ENCODE measurements at places on chromosomes 16 and 17.

GRCh38 chr17:74702116-74702871 is 10.4 kb downstream of the CD300LF start:
- no peak for DNase-seq

GRCh38 chr17:29959658-29960337 is 18.4 kb downstream of the EFCAB5 start:
- DNase-seq, result no peak

- no peak for DNase-seq
Measured at GRCh38 chr17:68296217-68297191, 5.2 kb downstream of the ARSG start.

DNA sequence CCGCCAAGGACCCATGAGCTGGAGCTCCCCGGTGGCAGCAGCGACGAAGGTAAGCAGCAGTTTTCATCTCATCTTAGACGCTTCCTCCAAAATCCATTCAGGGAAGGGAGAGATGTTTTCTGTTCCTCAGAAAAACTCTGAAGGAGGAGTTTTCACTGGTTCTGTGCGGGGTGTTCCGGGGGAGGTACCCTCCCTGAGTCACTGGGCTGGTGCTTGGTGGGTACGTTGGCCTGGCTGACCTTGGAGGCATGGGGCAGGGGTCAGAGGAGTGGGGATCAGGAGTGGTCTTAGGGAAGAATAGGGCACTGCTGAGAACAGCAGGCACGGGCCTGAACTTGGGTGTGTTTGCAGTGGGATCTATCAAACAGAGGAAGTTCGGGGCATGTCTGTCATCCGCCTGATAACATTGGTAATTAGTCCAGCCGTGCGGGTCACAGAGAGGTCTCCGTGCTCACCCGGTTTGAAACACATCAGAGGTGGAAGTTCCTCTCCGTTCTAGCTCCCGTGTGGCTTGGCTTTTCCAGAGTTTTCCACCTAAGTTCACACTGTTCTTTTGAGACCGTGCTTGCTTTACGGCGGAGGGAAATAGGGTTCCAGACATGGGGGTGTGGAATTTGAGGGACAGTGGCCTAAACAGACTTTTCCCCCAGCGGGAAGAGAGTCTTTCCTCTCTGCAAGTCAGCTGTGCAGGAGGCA is 59.6 kb upstream of the CIBAR2 start:
- no peak for DNase-seq

DNA sequence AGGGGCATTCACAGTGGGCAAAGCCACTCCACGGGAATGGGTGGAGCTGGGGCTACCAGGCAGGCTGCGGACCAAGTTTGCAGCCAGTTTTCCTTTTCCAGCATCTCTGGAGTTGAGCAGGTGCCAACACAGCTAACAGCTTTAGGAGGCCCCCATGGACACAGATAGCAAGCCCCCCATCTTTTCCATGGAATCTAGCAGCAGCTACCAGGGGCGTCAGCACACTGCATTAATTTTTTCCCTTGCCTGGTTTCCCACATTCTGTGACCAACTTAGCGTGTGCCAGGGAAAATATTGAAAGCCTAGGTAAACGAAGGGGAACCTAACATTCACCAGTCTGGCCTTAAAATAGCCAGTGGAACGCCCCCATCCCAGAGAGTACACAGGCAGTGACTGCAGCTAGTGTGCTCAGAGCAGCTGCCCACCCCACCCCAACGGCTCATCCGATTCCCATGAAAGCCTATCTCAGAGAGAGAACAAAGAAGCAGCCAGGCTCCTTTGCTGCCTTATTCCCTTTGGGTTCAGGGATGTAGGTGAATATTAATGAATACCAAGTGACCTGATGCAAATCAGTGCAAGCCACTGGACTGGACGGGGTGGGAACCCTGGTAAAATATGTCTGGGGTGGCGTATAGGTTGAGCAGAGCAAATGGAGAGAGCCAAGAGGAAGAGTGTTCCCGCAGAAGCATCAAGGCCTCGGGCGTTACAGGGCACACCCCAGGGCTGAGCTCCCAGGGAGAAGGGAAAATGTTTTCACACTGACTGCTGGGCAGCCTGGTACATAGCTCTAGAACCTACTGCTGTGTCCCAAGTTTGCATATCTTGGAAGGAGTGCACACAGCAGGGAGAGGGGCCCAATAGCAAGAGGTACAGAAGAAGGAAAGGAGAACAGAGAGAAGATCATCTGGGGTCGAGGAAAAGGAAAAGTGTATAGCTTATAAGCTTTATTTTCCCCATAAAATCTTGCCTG is 73.9 kb upstream of the SOX9 start:
- DNase-seq, result no peak

GRCh38 chr17:28878158-28878910 is 19.2 kb downstream of the FLOT2 start:
- no peak for DNase-seq

GRCh38 chr17:82865774-82866395 is 26.1 kb upstream of the ZNF750 start:
- DNase-seq, result no peak

DNA sequence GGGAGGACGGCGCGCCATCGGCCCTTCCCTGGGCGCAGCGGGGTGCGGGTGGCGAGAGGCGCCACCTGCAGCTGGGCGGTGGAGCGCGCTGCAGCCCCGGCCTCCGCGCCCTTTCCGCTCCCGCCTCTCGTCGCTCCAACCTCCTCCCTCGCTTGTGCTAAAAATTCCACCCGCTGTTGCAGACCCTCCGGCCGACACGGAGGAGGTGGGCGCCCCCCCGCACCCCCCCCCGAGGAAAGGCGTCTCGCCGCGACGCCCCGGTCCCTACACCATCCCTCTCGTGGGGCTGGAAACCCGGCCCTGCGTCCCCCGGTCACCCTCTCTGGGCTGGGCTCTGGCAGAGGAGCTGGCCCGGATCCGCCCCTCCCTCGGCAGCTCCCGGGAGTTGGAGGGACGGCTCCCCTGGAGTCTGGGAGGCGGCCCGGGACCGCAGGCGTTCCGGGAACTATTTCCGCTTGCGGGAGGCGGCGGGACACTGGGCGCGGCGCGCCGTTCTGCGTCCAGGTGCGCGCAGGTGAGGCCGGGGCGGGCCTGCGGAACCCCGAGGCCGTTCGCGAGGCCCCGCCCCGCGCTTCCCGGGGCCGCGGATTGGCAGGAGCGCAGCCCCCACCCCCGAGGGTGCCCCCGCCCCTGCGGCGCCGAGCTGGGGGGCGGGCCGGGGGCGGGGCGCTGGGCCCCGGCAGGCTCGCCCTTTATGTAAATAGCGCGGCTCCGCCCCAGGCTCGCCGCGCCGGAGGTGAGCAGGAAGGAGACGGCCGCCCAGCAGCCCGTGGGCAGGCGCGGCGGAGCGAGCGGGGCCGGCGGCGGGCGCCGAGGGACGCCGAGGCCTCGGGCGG is at the start of gene LLGL2:
LLGL2 (plus strand) TSS at position 728 of the 836 bp plus-strand sequence. CDS start 17,730 bp downstream, outside the sequence.
- peak; percentile 41 for DNase-seq

DNA sequence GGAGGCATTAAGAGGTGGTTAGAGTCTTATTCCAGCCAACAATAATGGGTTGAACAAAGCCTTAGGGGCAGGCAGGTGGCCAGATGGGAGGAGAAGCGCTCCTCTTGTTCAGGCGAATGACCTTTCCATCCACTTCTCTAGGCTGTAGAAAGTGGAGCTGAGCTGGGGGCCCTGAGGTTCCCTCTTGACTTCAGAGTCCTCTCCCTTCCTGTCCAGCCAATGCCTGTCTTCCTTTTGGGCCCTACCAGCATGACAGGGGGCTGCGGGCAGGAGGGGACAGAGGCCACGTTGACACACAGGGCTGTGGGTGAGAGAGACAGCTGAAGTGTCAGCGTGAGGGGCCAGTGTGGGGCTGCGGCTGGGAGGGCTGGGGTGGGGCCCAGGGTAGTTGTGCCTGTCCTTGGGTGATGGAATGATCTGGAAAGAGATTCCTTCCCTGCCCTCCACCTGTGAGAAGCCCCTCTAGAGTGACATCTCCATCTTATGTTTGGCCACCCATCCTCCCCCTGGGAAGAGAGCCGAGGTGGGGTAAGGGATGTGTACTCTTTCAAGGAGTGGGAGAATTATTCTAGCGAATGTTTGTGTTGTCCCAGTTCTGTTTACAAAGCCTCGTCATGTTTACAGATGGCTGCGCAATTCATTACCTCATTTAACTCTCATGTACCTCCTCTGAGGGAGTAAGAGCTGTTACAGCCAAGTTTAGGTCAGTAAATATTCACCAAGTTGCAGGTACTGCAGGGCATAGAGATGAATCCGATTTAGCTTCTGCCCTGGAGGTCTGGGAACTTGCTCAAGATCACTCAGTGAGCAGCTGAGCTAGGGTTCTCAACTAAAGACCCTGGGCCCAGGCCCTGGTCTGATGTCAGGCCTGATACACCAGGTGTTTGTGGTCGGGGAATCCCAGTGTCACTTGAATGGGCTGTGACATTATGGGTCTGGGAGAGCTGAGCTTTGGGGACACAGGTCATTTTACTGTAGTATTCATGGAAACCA is 3.3 kb downstream of the ERBB2 start:
- no peak for DNase-seq

DNA sequence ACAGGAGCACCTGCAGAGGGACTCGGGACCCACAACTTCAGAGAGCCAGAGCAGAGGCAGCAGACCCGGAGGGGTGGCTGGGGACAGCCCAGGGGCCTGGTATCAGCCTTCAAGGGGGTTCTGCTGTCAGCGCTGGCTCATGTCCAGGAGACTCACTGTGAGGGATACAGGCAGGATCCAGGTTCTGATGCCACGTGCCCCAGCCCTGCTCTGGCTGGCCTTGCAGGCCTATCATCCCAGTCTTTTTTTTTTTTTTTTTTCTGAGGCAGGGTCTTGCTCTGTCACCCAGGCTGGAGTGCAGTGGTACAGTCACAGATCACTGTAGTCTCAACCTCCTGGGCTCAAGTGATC is 9.0 kb upstream of the MTSS2 start:
- DNase-seq, result no peak

GRCh38 chr16:61792194-61792909 is 243.9 kb downstream of the CDH8 start:
- no peak for DNase-seq

- DNase-seq, result no peak
Measured at GRCh38 chr17:82334204-82334621, 647 bp upstream of the SECTM1 start.

GRCh38 chr17:56074361-56074890 is 78.8 kb upstream of the ANKFN1 start:
- no peak for DNase-seq
